Astrocyte of the hippocampus (primary cell): ENCODE measurements at places on chromosomes 2 and 18.

DNA sequence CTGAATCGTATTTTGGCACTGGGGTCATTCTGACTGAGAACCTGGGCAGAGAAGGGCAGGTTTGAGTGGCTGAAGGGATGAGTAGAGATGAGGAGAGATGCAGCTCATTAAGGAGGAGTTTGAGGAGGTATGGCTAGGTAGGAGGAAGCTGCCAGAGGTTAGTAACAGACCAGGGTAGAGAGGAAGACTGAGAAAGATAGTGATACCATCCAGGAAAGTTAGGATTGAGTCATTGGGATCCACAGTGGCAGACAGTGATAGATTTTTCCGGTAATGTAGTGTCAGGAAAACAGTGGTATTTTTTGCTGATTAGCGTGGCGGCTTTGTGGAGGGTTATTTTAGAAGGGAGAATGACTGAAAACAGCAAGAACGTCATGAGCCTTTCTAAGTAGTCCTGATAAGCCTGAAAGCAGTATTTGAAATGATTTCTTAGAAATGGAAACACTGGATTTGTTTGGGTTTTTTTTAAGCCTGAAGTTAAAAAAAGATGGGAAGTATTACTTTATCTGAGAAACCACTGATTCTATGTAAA, 65.6 kb upstream of the STON1 start:
- no peak for DNase-seq

DNA sequence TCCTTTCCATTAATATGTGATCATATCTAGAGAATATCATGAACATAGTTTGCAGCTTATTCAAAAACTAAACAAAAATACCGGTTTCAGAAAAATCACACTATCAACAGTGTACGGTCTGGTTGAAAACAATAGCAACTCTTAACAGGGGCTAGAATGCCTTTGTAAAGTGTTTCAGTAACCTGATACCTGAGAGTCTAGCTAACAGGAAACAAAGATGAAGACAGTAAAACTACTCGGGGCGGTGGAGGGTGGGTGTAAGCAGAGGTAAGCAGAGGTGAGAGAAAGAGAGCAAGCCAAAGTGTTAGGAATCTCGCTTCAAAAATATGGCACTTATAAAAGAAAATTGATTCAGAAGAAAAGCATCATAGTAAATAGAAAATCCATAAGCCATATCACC, 109.0 kb upstream of the RGPD4 start:
- DNase-seq, result no peak

- DNase-seq, result peak; percentile 62
These were observed 806.4 kb downstream of the TRIB2 start for GRCh38 chr2:13522917-13523821.

DNA sequence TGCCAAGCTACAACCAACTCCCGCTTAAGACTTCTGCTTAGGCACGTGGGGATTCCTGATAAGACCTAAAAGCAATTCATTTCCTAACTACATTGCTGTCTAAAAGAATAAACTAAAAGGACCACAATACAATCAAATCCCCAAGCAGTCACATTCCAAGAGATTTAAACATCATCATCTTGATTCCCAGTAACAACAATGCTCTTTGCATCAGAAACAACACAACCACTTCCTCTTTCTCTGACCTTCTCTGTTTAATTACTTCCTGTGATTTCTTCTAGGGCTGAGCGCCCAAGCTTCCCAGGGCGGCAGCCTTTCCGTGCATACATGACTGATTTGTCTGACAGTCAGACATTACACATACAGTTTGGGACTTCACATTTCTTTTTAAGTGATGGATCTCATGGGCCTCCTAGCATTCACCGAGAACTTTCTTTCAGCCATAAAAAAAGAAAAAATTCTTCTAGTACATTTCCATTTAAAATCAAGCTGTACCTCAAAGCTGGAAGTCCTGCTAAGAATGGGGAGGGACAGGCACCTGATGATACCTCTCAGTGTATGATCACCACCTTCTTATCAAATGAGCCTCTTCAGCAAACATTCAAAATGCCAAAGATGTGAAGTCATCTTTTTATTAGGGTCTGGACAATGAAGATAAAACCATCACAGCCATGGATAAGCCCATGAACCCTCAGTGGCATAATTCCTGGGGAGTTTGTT, 11.5 kb downstream of the SPRED2 start:
- DNase-seq, result peak; percentile 54
